ENCODE measurements at places on chromosomes 12 and 14. TPM values are rescaled to one million over a fixed set of nuclear protein-coding genes. Genes with fewer than 3 reads are reported as not detected.

Gene CCDC175
- not detected for total RNA-seq

Gene NCOR2
- total RNA-seq = 24.4 TPM

Gene BDKRB2
- 80.9 TPM for total RNA-seq

Gene GATC
- total RNA-seq = 12.2 TPM

Gene SLC41A2
- total RNA-seq = 16.7 TPM

Gene IFI27
- total RNA-seq = 11.0 TPM

Gene IL23A
- 0.09 TPM for total RNA-seq

Gene PACS2
- 41.1 TPM for total RNA-seq

Gene DCTN2
- total RNA-seq = 85.2 TPM

Gene ADAMTS20
- total RNA-seq = not detected

Gene TAS2R9
- 0.09 TPM for total RNA-seq

Gene CAPZA3
- not detected for total RNA-seq

Gene ACSM4
- not detected for total RNA-seq

Gene M6PR
- total RNA-seq = 296 TPM

Gene PIANP
- total RNA-seq = 0.09 TPM

Gene PLEKHG7
- total RNA-seq = not detected

Gene CLEC6A
- not detected for total RNA-seq

Gene STYK1
- 0.16 TPM for total RNA-seq

Gene LRRC9
- not detected for total RNA-seq

Gene DUSP6
- 9.5 TPM for total RNA-seq

Gene KLRC4
- total RNA-seq = not detected

Data from bronchial smooth muscle cell (primary cell).